ENCODE measurements at places on chromosomes 7 and 10.

GRCh38 chr7:51276967-51277366, 39.6 kb downstream of the COBL start:
- no peak for DNase-seq

DNA sequence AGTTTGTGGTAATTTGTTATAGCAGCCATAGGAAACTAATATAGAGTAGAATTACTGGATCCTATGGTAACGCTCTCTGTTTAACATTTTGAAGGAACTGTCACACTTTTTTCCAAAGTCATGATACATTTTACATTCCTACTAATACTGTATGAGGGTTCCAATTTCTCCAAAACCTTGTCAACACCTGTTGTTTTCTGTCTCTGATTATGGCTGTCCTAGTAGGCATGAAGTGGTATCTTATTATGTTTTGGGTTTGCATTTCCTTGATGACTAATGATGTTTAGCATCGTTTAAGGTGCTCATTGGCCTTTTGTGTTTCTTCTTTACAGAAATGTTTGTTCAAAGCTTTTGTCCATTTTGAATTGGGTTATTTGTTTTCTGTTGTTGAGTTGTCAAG, 69.6 kb downstream of the VPS50 start:
- DNase-seq: no peak

- DNase-seq: no peak
Measured at GRCh38 chr7:46028246-46028645, 107.2 kb upstream of the IGFBP3 start.

DNA sequence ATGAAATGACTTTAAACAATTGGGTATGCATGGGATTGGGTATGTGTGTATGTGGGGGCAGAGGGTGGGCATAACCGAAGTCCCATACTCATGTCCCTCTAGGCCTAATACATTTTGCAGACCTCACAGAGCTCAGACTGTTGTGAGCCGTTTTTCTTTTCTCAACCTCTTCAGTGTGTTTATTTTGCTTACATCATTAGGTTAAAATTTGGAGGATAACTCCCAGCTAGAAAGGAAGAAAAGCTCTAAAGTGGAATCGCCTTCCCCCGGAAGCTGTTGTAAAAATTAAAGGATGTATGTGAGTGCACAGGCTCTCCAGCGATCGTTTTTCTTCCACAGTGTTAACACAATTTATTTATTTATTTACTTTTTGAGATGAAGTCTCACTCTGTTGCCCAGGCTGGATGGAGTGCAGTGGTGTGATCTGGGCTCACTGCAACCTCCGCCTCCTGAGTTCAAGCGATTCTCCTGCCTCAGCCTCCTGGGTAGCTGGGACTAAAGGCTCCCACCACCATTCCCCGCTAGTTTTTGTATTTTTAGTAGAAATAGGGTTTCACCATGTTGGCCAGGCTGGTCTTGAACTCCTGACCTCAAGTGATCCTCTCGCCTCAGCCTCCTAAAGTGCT, 1.5 kb upstream of the H2AZ2 start:
- no peak for DNase-seq

DNA sequence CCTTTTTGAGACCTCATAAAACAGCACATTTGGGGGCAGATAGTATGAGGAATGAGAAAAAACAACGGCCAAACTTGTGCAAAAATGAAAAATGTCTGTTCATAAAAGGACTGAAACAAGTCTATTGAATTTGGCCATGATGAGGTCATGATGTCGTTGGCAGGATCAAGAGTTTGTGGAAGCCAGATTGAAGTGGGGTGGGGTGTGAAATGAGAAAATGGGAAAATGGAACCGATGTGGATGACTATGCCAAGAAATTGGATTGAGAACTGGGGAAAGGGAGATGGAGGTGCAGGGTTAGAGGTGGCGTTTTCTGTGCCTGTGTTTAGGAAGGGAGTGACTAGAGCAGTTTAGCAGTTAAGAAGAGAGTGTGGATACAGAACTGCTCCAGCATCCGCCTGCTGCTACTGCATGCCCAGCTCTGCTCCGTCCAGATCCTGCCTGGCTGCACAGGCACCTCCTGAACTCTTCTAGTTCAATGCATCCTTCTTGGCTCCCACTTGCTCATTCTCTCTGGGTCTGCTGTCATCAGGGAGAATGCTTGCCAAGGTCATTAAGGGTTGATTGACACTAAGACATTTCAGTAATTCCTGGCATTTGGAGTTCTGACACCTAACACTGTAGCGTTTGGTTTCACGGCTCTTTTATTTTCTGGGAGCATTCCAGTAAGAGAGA, 111.9 kb downstream of the GALNT17 start:
- DNase-seq: no peak
